Ecto neural progenitor cell (in vitro differentiated cells): ENCODE measurements at places on chromosomes 6 and 20.

- no peak for DNase-seq
Measured at GRCh38 chr20:12265662-12266061, 348.0 kb downstream of the BTBD3 start.

DNA sequence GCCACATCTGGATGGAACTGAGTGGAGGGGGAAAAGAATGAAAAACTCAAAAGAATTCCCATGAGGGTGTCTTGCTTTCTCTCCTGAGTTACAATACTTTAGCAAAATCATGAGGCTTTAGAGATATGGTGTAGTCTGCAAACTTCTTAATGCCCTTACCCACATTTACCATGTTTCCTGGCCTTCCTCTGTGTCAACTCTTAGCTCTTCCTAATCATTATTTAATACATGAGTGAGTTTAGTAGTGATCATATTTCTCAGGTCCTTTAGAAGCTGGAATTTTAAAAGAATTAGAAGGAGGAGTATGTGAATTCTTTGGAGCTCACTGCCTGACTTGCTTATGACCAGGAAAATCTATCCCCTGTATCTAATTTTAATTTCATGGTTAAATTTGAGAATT is 39.0 kb downstream of the STX11 start:
- no peak for DNase-seq

- DNase-seq: no peak
Measured at GRCh38 chr6:56255349-56255748, 8.0 kb upstream of the COL21A1 start.

DNA sequence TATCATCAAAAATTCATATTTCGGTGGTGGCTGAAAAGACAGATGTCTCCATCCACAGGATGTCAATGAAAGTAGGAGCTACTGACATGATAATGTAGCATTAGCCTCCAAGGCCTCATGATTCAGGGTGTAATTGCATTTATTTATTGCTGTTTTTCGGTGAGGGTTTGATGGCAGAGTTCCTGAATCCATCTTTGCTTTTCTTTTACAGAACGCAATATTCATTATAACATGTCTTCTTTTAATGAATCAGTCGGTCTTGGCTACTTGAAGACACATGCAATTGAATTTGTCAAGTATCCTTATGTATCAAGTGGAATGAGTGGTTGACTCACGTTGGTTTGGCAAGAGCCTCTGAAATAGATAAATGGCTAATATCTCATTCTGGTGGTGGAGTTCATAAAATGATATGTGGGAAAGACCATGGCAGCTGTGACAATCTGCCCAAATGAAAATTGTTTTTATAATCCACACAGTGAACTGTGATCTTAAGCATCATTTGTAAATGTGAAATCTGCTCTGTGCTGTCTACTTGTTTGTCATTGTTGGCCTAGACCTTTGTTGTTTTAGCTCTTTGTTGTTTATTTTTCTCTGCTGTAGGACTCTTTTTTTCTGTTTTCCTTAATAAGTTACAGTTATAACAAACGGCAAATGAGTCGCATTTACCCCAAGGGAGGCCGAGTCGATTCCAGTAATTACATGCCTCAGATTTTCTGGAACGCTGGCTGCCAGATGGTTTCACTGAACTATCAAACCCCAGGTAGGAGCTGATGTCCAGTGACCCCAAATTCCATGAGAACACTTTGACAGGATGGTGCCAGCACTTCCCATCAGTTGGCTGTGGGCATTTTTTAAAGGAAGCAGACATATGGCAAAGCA is 105.7 kb upstream of the LAMP5 start:
- no peak for DNase-seq

DNA sequence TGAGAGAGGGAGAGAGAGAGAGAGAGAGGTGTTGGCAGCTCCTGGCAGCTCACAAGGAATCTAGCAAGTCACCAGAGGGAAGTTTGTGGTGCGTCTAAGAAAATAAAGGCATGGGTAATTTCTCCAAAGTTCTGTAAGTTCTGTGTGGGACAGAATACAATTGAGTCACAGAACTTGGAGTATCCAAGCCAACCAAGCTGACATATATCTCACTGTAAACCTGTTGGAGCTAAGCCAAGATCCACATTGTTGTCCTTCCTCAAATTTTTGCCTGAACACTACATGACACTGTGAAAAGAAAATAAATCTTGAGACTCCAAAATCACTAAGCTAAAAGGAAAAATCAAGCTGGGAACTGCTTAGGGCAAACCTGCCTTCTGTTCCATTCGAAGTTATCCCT is 436.7 kb downstream of the MEI4 start:
- no peak for DNase-seq

- DNase-seq: no peak
Measured at GRCh38 chr6:34213772-34214171, 22.9 kb upstream of the HMGA1 start.

DNA sequence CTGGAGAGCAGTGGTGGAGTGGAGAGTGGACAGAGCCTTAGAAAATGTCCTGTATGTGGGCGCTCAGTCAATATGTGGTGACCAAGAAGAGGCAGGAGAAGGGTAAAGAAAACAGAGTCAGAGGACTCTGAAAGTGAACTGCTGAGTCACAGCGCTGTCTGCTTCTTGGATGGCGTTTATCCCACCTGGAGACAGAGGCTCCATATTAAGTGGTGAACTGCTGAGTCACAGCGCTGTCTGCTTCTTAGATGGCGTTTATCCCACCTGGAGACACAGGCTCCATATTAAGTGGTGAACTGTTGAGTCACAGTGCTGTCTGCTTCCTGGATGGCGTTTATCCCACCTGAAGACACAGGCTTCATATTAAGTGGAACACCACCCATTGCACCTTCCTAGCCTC is 119.3 kb upstream of the RALGAPA2 start:
- DNase-seq: no peak
